ENCODE measurements at places on chromosomes 11 and 22.

DNA sequence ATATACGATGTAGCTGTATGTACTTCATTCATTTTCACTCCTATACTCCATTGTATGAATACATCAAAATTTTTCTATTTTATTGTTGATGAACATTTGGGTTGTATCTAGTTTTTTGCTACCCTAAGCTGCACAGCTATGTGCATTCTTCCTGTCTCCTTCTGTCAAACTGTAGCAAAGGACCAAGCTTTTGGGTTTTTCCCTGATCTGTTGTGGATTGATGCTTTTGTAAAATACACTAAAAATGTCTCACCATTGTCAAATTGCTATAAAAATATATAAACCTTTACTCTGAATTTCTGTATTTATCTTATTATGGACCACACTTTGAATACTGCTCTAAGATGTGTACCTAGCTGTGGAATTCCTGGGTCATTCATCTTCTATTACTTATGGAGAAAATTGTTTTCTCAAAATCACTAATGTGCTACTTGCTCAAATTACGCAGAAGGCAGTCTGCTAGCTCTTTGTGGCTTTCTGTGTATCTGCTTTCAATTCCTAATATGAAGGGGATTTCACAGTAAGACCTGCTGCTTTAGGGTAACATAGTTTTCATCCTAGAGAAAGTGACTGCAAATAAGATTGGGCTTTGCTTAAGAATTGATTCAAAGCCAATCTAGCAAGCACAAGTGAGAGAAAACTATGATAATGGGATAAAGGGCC lies 123.4 kb downstream of the CYP2R1 start:
- DNase-seq, result no peak

- peak; percentile 38 for DNase-seq
Observed at GRCh38 chr11:73322382-73323306, 14.6 kb downstream of the ARHGEF17 start.

DNA sequence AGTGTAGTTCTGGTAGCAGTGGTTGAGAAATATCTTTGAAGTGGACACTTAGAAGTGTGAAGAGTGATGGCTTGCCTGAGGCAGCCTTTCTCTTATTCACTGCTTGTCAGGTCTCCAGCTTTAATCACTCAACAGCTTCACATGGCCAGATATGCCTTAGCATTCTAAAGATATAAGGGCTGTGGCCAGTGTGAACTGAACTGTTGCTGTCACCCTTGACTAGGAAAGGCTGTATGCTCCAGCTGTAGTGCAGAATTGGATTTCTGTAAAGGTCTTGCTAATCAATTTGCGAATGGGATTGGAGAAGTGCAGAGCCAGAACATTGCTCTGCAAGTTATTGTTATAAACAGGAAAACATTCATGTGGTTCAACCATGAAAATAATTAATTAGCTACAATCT lies 266.7 kb downstream of the TMEM135 start:
- no peak for DNase-seq

- peak; percentile 65 for DNase-seq
Observed at GRCh38 chr11:73350908-73351636, 25.1 kb upstream of the RELT start.

DNA sequence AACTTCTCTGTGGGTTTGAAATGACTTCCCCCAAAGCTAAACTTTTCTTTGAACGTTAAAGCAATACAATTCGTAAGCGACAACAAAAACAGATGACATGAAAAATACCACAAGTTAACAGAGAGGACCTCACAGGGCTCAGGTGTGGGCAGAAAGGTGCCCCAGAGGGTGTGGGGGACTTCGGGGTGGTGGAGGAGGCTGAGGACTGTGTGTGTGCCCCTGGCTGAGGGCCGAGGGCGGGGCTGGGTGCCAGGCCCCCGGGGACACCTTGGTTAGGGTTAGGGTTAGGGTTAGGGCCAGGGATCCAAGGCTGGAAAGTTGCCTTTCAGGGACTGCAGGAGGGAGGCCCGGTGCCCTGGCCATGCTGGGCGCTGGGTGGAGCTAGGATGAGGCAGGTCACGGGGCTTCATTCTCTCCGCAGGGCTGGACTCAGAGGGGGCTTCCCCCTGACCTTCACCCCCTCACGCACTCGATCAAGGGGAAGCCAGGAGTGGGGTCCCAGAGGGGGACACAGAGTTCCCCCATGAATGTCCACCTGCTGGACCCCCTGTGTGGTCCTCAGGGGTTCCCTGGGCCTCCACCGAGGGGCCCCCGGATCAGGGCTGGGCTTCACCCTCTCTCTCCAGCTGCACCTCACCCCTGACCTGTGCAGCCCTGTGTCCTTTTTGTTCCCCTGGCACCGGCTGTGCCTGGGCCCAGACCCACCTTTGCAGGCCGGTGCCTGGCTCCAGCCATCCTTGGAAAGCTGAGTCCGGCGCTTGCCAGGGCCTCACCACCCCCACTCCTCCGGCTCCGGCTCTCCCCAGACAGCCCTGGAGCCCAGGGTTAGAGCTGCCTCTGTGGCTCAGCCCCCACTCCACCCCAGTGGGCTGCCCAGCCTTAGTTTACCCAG lies 7.0 kb downstream of the TNNI2 start:
- peak; percentile 40 for DNase-seq

DNA sequence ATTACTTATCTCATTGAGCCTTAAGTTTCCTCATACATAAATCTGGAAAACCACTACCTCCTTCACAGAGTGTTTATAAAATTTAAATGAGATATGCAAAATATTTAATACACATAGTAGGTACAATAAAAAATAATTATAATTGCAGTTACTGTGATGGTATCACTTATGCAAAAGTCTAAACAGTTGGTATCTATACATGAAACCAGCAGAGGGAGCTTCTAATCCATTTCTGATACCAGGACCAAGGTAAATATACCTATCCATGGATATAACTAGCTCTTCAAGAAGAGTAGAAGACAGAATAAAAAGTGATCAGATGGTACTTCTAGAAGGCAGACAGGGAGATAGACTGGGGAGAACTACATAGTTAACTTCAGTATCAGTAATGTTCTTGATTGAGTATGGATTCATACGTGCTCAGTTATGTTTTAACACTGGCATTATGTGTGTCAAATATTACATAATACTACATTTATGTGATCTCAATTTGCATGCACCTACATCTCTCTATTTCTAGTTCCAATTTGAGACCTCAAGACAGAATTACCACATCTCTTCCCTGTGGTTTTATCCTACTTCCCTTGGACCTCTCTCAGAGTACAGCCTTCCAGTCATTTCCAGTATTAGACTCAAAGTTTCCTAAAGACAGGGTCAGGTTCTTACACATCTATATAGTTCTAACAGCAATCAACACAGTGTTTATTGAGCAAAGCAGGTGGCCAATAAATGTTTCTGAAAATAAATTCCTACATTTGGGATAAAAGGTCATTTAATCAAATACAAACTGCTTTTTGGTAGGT lies 13.7 kb upstream of the TSG101 start:
- DNase-seq, result no peak

DNA sequence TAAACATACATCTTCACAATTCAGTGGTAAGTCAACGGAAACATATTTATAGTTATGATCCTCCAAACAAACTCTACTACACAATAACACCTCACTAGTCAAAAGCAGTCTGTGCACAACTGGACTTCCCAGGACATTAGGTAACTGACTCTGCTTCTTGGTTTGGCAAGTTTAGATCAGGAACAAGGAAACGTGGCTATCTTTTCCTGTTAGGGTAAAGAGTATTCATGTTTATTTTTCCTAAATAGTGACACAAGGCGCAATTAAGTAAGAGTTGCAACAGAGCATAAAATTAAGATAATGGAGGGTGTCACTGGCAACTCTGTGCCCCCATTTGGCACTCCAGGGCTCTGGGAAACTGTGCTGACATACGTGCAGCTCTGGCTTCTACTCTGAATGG lies 70.2 kb upstream of the TP53AIP1 start:
- DNase-seq, result no peak

- no peak for DNase-seq
Observed at GRCh38 chr11:11661326-11662040, 39.7 kb upstream of the GALNT18 start.

DNA sequence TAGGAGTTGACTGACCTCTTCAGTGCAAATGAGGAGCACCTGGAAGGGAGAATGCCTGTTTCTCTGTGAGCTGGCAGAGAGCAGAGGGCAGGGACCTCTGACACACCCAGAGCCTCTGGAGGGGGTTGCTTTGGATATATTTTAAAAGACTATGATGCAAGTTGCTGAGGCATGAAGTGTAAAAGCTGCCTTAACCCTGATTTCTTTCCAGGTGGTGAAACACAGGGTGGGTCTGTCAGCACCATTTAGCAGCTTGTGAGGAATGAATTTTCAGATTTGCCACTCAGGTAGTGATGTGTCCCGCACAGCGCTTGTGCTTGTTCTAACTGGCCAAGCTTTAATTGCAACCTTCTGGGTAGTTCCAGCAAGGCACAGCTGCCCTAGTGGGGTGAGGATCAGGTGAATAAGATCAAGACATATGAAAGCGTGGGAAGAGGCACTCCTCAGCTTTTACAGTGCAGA lies 90.2 kb downstream of the SWAP70 start:
- DNase-seq, result no peak

GRCh38 chr22:26395926-26396325 lies 33.1 kb upstream of the ASPHD2 start:
- no peak for DNase-seq

GRCh38 chr22:25774575-25775026 lies 32.6 kb downstream of the MYO18B start:
- DNase-seq, result no peak

DNA sequence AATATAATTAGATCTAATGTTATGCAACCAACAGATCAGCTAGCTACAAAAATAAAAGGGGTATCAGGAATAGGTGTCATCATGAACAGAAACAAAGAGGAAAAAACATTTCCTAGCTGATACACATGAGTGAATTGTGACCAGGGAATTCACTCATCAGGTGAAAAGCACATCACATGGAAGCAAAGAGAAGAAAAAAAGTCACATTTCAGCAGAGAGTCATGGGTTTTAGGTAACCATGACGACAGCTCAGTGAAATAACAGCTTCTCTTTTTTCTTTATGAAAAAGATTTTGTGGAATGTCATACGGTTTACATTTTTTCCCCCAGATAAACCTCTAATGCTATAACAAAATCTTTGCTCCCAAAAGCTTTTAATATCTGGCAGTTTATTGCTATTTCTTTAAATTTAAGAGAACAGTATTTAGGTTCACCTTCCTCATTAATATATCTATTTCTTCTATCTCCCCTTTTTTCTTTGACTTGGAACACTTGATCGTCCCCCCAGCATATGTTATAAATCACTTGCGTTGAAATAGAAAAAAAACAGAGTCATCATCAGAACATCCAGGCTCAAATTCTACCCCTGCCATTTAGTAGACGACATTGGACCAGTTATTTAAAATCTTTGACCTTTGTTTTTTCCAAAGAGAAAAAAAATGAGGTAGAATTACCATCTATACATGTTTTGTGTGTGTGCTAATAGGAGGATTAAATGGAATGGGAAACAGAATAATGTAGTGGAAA lies 5.3 kb downstream of the TYR start:
- no peak for DNase-seq

DNA sequence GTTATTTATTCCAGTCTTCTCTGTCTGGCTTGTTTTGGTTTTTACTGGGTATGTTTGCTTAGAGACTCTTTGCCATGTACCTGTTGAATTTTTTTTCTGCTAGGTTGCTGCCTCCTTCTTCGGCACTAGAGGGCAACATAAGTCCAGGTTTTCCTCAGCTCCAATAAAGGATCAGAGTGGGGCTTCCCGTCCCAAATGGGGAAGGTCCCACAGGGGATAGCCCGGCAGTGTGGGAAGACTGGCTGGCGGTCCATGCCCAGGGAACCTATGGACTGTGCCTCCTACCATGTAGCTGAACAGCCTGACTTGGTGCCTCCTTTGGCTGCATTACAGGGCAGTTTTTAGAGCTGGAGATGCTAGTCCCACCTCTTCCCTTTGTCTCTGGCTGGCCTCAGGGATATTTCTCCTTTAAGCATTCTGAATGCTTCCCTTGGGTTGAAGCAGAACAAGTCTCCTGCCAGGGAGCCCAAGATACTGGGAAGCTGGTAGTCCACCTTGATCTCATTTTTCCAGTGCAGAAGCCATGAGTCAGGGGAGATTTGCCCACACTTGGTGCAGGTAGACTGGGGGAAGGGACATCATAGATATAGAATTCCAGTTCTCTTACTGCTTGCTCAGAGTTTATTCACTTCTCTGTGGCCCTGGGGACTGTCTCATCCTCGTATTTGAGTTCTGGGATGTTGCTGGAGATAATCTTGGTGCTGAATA lies 60.2 kb downstream of the BRD1 start:
- peak; percentile 36 for DNase-seq

- no peak for DNase-seq
Observed at GRCh38 chr11:107359701-107360100, 97.9 kb downstream of the CWF19L2 start.

DNA sequence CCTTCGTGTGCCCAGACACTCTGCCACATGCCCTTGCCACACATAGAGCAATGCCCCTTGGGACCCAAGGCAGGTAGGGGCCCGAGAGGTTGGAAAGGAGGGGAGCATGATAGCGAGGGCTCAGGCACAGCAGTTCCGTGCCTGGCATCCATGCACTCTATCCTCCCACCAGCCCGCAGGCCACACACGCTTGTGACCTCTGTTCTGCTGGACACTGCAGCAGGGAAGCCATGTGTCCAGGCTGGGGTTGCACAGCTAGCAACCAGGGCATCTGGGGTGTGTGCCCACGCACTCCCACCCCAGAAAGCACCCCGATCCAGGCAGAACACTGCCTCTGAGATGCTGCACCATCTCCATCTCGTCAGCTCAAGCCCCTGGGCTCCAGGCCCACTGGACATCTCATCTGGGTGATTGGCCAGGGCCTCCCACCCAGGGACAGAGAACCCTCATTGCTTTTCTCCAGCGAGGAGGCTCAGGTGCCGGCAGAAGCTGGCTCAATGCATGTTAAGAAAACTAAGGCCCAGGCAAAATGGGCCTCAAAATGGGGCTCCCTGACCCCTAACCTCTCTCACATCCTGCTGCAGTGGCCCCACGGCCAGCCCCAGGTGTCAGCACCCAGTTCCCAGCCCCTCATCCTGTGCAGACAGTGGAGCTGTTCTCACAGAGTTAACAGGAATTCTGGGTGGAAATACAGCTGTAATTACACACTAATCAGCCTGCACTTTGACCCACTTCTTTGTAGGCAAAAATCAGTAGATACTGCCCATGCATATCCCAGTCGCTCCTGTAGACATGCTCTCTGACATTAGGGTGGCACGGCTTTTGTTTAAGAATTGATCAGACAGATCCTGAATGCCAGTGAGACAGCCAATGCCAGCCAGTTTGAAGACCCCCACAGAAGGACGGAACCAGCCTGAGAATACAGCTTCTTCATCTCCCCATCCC lies 173.9 kb upstream of the B3GAT1 start:
- DNase-seq, result no peak

GRCh38 chr22:34943830-34944229 lies 122.1 kb upstream of the ISX start:
- DNase-seq, result no peak
